ENCODE measurements at places on chromosomes 7 and 10. TPM values are rescaled to one million over a fixed set of nuclear protein-coding genes. Genes with fewer than 3 reads are reported as not detected.

The C7orf33 gene
- total RNA-seq: not detected

DNA sequence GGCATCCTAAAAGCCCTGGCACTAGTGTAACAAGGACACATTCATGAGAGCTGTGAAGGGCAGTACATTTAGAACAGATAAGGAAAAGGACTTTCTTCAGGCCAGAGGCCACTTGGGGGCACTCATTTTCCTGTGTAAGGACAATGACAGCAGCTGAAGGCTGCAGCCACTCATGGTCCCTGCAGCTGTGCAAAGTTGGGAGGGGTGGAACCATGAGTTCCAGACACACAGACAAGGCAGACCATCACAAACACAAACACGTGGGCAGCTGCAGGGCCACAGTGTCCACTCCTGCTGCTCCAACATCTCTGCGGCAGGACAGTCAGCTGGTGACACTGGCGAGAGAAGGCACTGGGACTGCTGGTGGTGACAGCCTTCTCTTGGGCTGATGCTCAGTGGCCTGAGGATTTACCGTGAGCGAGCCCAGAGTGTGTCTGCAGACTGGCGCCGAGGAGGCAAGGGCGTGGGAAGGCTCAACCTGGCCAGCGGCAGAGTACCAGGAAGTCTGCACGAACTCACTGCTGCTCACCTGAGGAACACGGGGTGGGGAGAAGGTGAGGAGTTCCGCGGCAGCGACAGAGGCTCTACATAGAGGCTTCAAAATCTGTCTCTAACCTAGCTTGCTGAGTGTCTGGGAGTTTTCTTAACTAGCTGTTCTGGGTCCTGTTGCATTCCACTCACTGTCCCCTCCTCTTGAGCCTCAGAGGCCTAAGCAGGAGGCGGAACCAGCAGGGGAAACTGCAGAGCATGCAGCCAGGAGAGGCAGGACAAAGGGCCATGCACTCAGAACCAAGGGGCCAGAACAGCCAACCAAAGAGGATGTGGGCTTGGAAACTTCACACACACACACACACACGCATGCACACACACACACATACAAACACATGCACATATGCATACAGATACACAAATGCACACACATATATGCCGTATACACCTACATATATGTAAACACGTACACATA, 76.5 kb upstream of the DDC start:
- peak; percentile 16 for DNase-seq
- peaks cover 10% of the 10 kb centered on the region for H3K4me1 ChIP-seq
- peaks cover 3% of the 10 kb centered on the region for H3K27me3 ChIP-seq
- no peak overlapping the region for H3K4me3 ChIP-seq

- H3K4me1 ChIP-seq: peaks cover 42% of the 10 kb centered on the region
- no peaks in the 10 kb centered on the region for H3K27me3 ChIP-seq
- H3K36me3 ChIP-seq: peaks cover 50% of the 10 kb centered on the region
- no peak overlapping the region for H3K4me3 ChIP-seq
Observed at GRCh38 chr10:21888959-21889358, 114.6 kb downstream of the DNAJC1 start.

DNA sequence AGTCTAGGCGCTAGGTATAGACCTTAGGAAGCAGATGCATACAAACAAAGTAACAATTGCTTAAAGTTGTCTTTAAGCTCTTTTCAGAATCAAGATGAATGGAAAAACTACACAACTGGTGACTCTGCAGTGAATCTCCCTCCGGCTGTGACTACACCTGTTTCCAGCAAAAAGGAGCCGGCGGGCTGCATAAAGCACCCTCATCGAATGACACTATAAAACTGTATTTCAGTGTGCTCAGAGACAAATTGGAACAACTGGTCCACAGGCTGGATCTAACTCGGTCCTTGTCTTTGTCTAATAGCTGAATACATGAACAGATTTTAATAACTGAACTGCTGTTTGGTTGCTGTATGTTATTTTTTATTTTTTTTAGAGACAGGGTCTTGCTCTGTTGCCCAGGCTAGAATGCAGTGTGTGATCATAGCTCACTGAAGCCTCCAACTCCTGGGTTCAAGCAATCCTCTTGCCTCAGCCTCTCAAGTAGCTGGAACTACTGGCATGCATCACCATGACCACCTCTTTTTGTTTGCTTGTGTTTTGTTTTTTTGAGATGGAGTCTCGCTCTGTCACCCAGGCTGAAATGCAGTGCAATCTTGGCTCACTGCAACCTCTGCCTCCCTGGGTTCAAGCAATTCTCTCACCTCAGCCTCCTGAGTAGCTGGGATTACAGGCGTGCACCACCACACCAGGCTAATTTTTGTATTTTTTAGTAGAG, 64.2 kb upstream of the SVIL start:
- peaks cover 13% of the 10 kb centered on the region for H3K4me1 ChIP-seq
- H3K4me3 ChIP-seq: no peak overlapping the region
- no peak overlapping the region for H3K27ac ChIP-seq

GRCh38 chr7:129804890-129805719, 147.7 kb downstream of the UBE2H start:
- H3K27me3 ChIP-seq: peaks cover 3% of the 10 kb centered on the region
- H3K4me3 ChIP-seq: no peak overlapping the region
- H3K27ac ChIP-seq: no peak overlapping the region

Measured in activated CD4-positive, alpha-beta memory T cell treated with anti-CD3 and anti-CD28 coated beads, Interleukin-2, amount 10 ng/mL, durations not matched to agents 7 days and 5 days (primary cell).